AG08395 (cell line): ENCODE measurements at places on chromosomes 1 and 21.
A peak's percentile ranks its signal among the peaks of the same experiment; 100 is the strongest.

DNA sequence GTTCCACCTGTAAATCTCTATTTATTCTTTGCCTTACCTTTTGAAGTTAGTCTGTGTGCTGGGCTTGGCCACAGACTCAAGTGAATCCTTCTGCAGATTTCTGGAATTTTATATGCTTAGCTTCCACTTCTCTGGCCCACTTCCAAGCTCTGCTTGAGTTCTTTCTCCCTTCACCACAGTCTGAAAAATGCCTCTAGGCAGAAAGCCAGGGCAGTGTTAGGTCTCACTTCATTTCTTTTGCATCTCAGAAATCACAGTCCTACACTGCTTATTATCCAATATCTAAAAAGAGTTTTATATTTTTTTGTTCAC, 48.9 kb downstream of the INKA2 start:
- DNase-seq = peak; percentile 73

GRCh38 chr1:233097959-233098580, 147.7 kb downstream of the NTPCR start:
- DNase-seq = no peak

GRCh38 chr1:221805121-221805520, 63.2 kb upstream of the DUSP10 start:
- no peak for DNase-seq

- DNase-seq = no peak
These were observed 21.5 kb upstream of the SMYD2 start for GRCh38 chr1:214259353-214259977.

DNA sequence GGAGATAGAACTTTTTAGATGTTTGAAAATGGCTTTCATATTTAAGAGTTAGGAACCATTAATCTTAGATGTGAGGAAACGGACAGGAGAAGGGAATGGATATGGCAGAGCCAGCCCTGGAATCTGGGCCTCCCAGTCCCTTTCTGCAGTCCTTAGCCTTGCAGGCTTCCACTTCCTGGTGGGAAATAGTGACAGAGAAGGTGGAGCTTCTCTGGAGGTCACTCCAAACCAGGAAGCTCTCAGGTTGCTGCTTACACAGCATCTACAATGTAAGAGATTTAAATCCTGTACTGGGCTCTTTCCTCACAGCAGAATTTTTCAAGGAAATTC, 2.5 kb downstream of the S100A11 start:
- DNase-seq = no peak

- DNase-seq = no peak
These were observed 6.3 kb downstream of the MX2 start for GRCh38 chr21:41367945-41368734.

GRCh38 chr21:35575280-35575915, 484.9 kb downstream of the SETD4 start:
- DNase-seq = peak; percentile 62

- DNase-seq = no peak
These were observed 51.4 kb upstream of the ID3 start for GRCh38 chr1:23610677-23611076.

GRCh38 chr21:34912022-34912945, 136.8 kb downstream of the RUNX1 start:
- no peak for DNase-seq

DNA sequence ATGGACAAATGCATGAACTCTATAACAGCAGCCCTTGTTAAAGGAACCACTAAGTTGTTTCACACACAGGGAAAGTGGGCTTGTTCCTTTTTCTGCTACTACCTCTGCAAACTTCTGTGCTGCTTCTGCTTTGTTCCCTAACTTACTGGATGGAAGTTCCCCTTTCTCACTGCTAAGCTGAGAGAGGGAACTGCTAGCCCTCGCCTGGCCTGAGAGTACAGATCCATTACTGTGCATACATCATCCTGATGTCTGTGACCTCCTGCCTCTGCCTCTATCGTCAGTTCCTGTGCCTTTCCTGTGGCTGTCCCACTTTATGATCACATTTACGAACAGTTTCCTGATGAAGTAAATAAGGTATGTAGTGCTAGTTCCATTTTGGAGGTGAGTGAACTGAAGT, 3.5 kb downstream of the GNAT2 start:
- DNase-seq = no peak

DNA sequence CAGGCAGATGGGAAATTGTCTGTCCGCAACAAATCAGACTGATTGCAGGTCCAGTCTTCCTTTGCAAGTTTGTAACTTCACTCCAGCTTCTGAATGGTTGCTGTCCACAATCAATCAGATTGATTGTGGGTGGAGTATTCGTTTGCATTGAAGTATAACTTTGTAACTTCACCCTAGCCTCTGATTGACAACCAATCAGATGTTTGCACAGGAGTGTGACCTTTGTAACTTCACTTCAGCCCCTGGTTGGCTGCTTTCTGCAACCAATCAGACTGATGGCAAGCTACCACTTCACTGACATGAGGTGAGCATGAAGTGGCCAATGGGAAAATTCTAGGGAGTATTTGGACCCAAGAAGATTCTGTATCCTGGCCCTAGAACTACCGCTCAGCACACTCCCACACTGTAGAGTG, 25.7 kb downstream of the OR10J1 start:
- no peak for DNase-seq

GRCh38 chr1:113191579-113192076, 118.6 kb downstream of the LRIG2 start:
- no peak for DNase-seq

DNA sequence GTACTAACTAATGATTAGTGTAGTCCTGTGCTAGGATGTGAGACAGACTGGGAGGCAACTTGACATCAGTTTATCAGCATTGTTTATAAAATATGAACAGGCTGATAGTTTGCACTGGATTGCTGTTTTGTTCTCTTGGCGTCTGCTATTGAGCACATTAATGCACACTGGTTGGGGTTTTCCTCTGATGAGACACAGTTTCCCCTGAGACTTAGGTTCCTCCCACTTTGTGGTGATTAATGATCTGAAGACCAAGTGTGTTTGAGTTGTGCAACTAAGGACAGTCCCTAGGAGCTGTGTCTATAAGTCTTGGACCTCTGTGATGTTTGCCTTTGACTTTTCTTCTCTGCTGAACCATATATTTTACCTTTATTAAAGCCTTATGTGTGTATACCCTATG, 1015.4 kb downstream of the AMY1C start:
- no peak for DNase-seq

- no peak for DNase-seq
These were observed 140.0 kb downstream of the GLUL start for GRCh38 chr1:182251561-182251960.
